ENCODE measurements at places on chromosomes 5 and 9.

GRCh38 chr5:167294882-167295680 is 996.4 kb upstream of the WWC1 start:
- peak; percentile 67 for DNase-seq

- no peak for DNase-seq
Measured at GRCh38 chr9:71663216-71663615, 105.1 kb downstream of the CEMIP2 start.

GRCh38 chr5:11494340-11494739 is 409.9 kb downstream of the CTNND2 start:
- no peak for DNase-seq

DNA sequence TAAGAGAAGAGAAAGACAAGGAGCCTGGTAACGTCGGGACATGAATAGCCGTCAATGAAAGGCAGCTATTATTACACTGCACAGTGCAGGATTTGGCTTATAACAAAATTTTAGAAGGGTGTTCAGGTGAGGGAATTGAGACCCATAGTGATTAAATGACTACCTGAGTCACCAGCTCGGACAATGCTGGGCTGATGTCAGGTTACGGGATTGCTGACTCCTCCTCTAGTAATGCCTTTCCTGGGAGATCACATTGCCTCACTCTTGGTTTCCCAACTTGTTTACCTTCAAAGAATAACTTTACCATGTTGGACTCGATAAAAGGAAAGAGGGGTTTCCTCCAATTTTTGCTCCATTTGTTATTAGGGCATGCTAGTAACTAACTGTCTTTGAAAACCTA is 132.6 kb downstream of the GHR start:
- DNase-seq: no peak

- DNase-seq: no peak
Measured at GRCh38 chr9:110041452-110041851, 166.5 kb downstream of the C9orf152 start.

- DNase-seq: peak; percentile 53
Measured at GRCh38 chr5:67648201-67648671, 451.6 kb upstream of the CD180 start.

DNA sequence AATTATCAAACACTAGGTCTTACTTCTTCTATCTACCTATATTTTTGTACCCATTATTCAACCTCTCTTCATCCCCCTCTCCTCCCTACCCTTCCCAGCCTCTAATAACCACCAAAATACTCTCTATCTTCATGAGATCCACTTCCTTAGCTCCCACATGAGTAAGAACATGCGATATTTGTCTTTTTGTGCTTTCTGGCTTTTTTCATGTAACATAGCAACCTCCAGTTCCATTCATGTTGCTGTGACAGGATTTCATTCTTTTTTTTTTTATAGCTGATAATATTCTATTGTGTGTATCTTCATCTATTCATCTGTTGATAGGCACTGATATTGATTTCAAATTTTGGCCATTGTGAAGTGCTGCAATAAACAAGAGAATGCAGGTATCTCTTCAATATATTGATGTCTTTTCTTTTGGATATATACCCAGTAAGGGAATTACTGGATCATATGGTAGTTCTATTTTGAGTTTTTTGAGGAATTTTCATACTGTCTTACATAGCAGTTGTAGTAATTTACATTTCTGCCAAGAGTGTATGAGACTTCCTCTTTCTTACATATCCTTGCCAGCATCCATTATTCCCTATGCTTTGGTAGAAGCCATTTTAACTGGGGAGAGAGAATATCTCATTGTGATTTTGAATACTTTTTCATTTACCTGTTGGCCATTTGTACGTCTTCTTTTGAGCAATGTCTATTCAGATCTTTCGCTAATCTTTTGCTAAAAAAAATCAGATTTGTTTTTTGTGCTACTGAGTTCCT is 156.8 kb downstream of the DCP2 start:
- no peak for DNase-seq

DNA sequence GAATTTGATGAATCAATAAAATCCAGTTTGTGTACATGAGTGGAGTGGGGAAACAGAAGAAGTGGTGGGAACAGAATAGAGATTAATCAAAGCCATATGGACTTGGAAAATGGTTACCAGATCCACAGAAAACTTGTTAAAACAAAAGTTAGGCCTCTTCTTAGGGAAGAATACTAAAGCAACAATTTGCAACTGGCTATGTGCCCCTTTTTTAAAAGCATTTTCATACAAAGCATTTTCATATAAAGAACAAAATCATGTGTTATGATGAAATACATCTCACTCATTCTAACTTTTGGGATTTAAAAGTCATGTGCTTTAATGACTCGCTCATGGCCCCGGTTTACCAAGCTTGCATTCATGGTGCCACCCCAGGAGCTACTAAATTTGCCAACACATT is 276.9 kb downstream of the EFNA5 start:
- DNase-seq: no peak

DNA sequence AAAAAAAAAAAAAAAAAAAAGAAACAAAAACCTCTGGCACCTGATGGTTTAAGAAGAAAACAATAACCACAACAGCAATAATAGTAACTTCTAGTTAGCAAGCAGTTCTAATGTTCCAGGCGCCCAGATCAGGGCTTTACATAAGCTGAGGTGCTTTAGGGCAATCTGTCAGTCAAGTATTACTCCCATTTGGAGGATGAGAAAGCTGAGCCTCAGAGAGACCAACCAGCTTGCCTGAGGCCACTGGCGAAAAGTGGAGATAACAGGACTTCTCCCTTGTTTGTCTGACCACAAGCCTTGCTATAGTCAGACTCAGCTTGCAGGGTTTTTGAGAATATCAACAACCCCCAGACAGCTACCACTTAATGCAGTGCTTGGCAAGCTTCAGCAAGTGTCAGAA is 83.5 kb upstream of the BOD1 start:
- no peak for DNase-seq

DNA sequence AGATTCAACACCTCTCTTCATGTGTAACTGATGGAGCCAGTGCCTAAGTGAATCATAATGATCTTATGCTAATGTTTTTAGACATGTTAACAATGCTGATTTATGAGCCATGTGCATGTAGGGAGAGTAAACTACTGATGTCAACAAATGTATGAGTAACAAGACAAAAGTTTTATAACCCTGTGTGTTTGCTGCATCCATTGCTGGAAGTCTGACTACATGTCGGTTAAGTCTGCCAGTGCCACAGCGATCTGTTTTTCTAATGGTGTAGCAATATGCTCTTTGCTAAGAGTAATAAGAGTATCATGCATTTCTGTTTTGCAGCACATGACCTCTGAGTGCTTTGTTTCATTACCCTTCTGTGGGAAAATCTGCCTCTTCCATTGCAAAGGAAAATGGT is 26.4 kb upstream of the TMOD1 start:
- no peak for DNase-seq

DNA sequence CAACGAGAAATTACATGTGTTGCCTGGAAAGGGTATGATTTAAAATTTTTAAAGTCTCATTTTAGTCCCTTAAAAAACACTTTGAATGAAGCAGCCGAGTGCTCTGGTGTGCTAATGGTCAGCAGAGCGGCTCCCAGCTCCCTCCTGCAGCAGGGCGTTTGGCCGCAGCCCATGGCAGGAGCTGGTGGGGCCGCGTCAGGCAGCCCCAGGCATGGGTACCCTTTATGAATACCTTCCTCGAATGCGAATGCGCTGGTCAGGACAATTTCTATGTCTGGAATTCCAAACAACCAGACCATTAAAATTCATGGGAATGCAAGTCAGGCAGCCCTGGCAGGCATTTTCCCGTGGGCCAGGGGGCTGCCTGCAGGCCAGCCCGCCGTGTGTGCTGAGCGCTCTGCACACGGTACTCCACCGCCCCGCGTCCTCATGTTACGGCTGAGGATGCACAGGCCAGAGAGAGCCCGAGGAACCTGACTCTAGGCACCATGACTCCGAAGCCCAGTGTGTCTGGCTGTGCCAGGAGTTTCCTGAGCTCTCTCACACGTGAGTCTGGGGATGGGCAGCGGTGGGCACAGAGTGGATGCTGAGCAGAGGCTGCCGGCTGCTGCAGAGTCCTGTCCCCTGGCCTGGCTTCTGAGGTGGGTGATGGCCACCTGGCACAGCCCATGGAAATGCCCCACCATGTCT is 123.7 kb downstream of the WNK2 start:
- DNase-seq: no peak

- no peak for DNase-seq
Measured at GRCh38 chr5:160511280-160511929, 89.8 kb downstream of the PTTG1 start.

- no peak for DNase-seq
Measured at GRCh38 chr5:143396353-143396940, 7.0 kb downstream of the NR3C1 start.

GRCh38 chr5:89064054-89064453 is 181.1 kb upstream of the MEF2C start:
- no peak for DNase-seq

- no peak for DNase-seq
Measured at GRCh38 chr5:139132515-139132914, 65.7 kb downstream of the SIL1 start.

GRCh38 chr5:30050056-30050815 is 1143.2 kb upstream of the CDH6 start:
- no peak for DNase-seq

DNA sequence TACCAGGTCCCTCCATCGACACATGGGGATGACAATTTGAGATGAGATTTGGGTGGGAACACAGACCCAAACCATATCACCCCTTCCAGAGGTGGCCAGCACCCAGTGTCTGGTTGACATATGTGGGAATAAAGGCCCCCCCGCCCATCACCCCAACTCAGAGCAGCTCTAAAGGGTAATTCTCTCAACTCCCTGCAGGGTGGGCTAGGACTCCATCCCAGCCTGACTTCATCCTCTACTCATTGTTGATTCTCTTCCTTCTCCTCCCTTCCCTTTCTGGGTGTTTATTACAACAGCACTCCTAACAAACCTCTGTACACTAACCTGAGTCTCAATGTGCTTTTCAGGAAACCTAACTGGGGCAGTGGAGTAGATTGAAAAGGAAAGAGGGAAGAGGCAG is 339.9 kb downstream of the ACTL7B start:
- no peak for DNase-seq

GRCh38 chr5:72138943-72139521 is 31.8 kb downstream of the MAP1B start:
- no peak for DNase-seq

GRCh38 chr5:31638345-31638744 is 586 bp upstream of the PDZD2 start:
- peak; percentile 7 for DNase-seq

GRCh38 chr9:228929-229695 is 14.4 kb downstream of the DOCK8 start:
- DNase-seq: no peak

GRCh38 chr5:39015743-39016586 is 58.2 kb downstream of the RICTOR start:
- no peak for DNase-seq

GRCh38 chr9:114690308-114690707 is 8.3 kb upstream of the TEX48 start:
- no peak for DNase-seq

DNA sequence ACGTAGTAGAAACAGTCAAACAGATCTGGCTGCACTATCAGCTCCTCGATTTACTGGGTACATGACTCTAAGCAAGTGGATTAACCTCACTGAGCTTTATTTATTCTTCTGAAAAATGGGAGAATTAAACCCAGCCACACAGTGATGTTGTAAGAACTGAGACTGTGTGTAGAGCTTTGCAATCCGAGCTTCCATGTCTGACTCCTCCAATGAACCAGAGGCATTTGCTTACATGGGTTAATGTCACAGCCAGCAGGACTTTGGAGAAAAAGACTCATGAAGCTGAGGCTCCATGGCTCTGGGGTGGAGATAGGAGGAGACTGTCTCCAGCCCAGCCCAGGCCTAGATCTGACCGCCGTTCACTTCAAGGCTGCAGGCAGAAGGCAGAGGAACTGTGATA is 201.3 kb downstream of the CDK5RAP2 start:
- DNase-seq: no peak

- DNase-seq: no peak
Measured at GRCh38 chr9:126569036-126569435, 44.7 kb upstream of the LMX1B start.

DNA sequence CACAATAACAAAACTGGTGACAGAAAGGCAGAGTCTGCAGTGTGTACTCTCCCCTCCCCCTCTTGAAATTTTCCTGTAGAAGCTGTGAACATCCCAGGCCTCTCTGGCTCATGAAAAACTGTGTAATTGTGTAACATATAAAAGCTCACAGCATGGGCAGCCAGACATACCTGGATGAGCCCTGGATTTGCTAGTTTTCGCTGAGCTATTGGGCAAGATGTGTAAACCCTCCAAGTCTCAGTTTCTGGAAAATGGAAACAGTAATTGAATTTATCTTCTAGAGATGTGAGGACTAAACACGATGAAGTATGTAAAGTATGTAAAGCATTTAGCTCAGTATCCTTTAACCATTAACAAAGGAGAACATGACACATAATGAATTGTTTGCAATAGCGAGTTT is 143.2 kb upstream of the ANKH start:
- DNase-seq: no peak

DNA sequence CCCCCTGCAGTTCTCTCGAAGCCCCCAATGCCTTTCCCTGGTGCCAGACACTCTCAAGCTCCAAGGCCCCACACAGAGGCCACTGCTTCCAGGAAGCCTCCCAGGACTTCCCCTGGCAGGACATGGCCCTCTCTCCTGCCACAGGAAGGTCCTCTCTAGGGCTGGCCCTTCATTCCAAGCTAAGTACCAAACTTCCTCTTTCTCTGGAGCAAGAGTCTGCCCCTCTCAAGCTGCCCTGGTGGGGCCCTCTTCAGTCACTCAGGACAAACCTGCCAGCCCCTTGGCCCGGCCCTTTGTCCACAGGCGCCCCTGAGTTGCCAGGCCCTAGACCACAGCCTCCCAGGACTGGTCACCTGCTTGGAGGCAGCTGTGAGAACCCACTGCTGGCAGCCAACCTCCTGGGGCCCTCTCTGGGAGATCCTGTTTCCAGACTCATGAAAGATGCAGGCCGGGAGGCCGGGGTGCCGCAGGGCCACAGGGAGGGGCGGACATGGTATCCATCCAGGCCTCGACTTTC is 6.6 kb downstream of the NINJ1 start:
- DNase-seq: no peak

DNA sequence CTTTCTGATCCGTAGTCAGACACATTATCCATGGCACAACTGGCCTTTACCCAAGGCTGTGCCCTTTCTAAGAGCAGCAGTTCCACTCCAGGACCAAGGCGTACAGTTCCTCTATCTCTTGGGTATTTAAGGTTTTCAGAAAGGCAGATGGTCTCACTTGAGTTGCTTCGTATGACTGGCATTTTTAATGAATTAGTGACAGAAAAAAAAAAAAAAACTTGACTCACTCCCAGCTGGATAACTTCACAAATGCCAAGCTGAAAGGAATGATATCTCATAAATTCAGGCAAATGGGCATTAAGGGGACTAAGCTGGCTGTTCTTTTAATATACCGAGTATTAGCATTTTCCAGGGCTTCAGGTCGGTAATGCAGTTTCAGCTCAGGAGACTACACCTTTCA is 60.7 kb downstream of the SLC24A2 start:
- DNase-seq: no peak
